Eye (tissue), 1 donor: ENCODE measurements at places on chromosomes 3 and 15.

GRCh38 chr3:105529456-105529855 is 162.7 kb downstream of the ALCAM start:
- DNase-seq, result no peak

GRCh38 chr3:132210476-132211346 is 106.5 kb upstream of the ACP3 start:
- no peak for DNase-seq

DNA sequence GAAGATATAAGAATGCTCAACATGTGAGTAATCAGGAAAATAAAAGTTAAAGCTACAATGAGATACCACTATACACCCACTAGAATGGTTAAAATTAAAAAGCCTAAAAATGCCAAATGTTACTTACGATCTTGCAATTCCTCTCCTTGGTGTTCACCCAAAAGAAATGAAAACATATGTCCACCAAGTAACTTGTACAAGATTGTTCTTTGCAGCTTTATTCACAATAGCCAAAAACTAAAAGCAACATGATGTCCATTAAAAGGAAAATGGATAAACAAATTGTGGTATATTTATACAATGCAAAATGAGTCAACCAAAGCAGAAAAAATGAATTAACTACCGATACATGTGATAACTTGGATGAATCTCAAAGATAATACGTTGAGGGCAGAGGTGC is 301.6 kb upstream of the THBS1 start:
- DNase-seq, result no peak

DNA sequence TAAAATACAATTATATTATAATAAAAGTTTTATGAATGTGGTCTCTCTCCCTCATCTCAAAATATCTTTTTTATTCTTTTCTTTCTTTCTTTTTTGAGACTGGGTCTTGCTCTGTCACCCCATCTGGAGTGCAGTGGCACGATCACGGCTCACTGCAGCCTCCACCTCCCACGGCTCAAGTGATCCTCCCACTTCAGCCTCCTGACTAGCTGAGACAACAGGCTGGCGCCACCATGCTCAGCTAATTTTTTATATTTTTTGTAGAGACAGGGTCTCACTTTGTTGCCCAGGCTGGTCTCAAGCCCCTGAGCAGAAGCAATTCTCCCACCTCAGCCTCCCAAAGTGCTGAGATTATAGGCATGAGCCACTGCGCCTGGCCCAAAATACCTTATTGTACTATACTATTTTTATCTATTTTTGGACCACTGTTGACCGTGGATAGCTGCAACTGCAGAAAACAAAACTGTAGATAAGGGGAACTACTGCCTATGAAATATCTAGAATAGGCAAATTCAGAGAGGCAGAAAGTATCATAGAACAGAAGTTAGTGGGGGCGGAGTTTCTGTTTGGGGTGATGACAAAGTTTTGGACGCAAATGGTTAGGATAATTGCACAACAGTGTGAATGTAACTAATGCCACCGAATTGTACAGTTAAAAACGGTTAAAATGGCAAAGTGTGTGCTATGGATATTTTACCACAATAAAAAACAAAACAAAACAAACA is 66.6 kb downstream of the SLC12A8 start:
- no peak for DNase-seq

DNA sequence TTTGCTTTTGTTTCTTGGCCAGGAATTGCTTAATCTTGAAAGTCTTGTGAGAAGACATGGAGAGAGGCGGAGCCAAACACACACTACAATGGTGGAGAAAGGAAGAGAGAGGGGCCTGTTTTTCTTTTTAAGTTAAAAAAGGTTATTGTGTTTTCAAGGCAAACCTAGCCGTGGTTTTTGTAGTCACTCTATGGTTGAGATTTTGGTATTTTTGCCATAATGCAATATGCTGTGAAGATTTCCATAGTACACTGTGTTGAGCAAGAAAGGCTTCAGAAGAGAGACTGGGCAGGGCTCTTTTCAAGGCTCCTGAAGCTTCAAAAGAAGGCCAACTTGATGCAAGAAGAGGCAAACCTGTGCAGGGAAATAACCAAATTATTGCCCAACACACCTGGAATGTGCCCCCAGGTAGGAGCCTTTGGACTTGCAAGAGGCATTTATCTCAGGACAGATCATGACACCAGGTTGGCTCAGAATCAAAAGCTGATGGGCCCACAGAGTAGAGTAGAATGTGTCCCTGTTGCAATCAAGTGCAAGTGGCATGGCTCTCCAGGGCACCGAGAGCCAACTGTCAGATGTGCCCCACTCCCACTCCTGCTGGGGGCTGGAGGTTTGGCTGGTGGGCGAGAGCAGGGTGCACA is 22.1 kb downstream of the AMOTL2 start:
- no peak for DNase-seq

- DNase-seq, result no peak
These were observed 132.6 kb downstream of the ATP1B3 start for GRCh38 chr3:142009029-142009428.

DNA sequence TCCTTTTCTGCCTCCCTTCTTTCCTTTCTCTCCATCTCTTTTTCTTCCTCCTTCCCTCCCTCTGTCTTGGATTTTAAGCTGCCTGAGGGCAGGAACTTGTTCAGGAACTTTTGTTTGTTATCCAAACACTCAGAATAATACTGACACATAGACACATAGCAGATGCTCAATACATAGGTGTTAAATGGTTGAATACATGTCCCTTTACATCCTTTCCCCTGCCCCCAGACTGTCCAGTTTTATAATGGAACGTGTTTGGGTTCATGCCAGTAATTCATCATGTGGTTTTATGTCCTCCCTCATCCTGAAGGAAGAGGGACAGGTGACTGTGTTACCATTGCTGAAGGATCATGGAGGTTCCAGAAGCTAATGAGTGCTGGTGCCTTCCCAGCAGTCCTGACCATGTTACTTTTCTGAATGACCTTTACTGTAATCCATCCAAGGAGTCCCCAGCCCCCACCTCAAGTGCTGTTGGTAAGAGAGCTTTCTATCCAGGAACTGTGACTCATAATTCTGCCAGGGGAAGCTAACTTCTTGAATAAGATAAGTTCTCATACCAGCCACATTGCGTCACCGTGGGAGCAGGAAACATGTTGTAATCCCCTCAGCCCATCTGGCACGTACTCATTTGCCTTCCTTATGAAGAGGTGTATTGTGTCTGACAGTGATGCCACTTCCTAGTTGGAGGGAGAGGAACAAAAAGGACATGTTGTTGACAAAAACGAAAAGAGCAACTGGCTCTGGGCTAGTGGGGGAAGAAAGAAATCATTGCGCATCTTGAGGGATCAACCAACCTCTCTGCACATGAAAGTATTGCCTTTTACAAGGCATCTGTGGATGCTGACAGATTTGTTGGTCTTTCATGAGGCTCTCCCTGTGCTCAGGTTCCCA is 52.4 kb downstream of the IL1RAP start:
- DNase-seq, result peak; percentile 50

DNA sequence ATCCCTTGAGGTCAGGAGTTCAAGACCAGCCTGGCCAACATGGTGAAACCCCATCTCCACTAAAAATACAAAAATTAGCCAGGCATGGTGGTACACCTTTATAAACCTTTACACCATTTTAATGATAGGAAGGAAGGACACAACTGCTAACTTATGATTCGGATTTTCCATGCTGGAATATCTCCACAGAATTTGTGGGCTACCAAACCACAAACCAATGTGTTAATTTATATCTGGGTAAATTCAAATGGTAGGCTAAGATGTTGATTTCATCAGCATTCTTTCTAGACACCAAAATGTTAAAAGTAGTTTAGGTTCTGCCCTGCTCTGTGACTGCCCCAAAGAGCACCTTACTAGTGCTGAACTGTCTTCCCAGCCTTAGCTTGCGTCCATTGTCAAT is 72.8 kb downstream of the POLQ start:
- no peak for DNase-seq

GRCh38 chr3:50557106-50557505 is 10.4 kb downstream of the C3orf18 start:
- DNase-seq, result no peak

DNA sequence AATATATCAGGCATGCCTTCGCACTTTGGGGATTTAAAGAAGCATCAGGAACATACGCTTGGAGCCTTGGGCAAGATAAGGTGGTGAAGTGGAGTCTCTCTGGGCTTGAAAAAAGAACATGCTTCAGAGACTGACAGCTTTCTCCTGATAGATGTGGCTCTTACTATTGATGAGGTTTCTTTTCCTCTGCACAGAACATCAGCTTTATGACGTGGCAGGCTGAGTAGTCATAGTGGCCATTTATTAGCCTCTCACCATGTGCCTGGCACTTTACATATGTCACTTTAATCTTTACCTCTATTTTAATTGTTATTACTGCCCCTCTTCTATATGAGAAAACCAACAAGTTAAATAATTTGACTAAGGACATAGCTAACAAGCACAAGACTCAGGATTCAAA is 19.0 kb upstream of the LRRC58 start:
- no peak for DNase-seq

DNA sequence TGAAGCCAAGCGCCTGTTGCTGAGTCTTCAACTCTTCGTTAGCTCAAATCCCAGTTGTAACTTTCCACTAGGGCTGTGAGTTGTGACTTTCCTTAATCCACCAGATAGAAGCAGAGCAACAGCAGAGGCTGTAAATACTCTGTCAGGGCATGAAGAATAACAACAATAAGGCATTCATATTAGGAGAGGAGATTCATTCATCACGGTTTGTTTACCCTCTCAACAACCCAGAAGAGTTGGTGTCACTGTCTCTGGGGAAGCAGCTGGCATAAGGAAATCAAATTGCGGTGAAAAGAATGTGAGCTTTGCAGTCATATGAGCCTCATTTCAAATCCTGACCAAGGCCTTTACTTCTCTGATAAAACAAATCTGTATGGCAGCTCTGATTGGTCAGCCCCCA is 184.8 kb downstream of the SHQ1 start:
- no peak for DNase-seq

- DNase-seq, result peak; percentile 10
These were observed 337.3 kb downstream of the LPP start for GRCh38 chr3:188491276-188491687.

DNA sequence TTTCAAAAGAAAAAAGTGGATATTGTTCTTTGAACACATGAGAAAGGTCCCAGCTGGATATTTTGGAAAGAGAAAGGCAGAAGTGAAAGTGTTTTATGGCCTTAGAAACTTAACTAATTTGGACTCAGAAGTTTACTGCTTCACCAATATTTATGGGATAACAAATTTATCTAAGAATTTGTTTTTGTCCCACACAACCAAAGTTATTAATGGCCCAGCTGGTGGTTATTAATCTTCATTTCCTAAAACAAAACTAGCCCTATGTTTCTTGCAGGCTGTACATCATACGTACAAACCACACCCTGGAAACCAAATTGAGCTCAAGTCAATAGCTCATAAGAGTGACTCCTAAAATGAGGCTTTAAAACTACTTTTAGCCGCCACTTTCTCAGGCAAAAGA is 372.9 kb upstream of the LMCD1 start:
- no peak for DNase-seq

DNA sequence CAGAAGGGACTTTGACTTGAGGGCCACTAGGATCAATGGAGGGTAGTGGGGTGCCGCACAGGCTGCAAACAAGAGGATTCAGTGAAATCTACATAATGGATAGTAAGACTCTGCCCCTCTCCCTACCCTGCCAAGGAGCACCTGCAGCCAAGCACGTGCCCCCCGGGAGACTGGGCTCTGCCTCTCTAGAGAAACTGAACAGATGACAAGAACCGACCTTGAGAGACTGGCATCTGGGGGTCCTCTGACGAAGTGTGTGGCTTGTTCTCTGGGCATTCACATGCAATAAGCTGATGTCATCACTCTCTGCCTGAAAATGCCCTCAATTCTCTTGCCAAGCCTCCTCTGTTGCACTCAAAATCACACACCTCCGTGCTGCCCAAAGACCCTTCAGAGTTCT is 132.3 kb downstream of the FAM43A start:
- no peak for DNase-seq

DNA sequence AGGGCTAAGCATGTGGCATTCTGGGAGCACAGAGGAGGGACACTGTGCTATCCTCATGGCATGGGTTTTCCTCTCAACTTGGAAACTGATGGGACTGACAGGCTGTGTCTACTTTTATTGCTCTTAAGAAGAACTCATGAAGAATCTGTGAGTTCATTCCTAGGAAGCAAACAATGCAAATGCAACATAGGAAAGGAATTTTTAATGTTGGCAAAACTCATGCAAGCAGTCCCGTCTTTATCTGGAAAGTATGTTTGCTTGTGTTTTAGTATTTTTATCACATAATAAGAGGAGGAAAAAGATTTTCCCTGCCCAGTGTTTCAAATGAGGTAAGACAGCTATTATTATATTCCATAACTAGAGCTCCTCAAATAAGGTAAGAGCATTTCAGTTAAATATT is 89.7 kb downstream of the TRIM42 start:
- no peak for DNase-seq

- DNase-seq, result no peak
These were observed 58.8 kb downstream of the TRAK1 start for GRCh38 chr3:42149975-42150374.

- DNase-seq, result no peak
These were observed 29.3 kb upstream of the COL6A5 start for GRCh38 chr3:130316169-130316568.
